ENCODE measurements at places on chromosomes 3 and 15.

GRCh38 chr15:85589851-85590250 lies 204.9 kb downstream of the KLHL25 start:
- DNase-seq, result peak; percentile 39

DNA sequence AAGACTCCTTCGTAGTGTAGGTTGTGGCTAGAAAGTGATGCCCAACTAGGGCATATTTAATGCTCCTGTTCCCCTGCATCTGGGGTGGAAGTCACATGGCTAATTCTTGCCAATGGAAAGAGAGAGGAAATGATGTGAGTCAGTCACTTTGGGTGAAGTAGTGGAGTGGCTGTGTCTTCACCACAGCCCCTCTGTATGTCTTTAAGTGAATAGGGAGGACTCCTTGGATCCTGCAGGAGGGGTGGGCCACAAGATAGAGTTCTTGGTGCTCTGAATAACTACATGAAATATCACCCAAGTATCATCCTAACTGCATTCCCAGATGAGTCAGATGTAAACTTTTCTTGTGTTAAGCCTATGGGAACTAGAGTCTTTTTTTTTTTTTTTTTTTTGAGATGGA lies 17.8 kb upstream of the MB21D2 start:
- peak; percentile 82 for DNase-seq

DNA sequence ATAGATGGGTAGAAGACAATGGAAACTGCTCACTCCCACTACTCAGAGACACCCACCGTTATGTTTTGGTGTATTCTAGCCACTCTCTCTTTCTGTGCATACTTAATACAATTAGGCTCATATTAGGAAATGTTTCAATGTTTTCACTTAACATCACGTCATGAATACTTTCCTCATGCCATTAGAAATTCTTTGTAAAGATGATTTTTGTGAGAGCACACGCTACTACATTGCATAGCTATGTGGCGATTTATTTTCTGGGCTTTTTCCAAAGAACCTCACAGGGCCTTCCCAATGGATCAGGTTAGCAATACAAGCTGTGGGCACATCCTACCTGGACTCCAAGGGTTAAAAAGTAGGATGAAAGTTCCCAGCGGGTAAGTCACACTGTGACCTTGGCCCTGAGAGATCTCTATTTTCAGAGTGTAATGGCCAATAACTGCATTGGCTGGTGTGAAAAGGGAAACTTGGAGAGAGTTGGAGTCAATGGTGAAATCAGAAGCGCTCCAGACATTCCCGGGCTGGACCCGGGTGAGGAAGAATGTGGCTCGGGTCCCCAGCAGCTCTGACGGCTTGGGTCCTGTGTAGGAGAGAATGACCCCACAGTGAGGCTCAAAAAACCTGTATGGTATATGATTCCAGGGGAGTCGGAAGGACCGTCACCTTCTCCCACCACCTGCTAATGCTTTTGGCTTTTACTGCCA lies 25.8 kb upstream of the TGM5 start:
- peak; percentile 59 for DNase-seq

DNA sequence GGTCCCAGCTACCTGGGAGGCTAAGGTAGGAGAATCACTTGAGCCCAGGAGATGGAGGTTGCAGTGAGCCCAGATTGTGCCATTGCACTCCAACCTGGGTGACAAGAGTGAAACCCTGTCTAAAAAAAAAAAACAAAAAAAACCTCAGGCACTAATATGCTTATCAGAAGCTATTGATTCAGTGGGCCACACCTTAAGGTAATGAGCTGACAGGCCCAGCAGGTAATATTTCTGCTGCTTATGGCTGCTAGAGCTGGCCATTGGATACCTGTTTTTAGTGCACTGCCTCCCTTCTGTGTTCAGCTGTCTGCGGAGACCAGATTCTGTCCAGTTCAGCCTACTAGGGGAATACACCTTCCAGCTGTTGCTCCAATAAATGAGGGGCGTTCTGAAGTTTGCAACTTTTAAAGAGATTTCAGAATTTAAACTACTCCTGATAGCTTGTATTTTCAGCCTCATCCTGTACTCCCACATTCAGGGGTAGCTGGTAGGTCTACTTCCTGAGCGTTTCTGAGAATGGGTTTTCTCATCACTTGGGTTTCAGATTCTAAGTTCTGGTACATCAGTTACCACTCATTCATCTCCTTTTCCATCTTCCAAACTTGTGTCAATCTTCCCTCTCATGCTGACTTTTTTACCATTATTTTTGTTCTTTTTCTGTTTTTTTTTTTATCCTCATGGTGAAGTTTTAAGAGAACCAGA lies 69.0 kb downstream of the ATP11B start:
- DNase-seq, result no peak

GRCh38 chr3:59235634-59236012 lies 185.8 kb upstream of the CFAP20DC start:
- DNase-seq, result no peak

DNA sequence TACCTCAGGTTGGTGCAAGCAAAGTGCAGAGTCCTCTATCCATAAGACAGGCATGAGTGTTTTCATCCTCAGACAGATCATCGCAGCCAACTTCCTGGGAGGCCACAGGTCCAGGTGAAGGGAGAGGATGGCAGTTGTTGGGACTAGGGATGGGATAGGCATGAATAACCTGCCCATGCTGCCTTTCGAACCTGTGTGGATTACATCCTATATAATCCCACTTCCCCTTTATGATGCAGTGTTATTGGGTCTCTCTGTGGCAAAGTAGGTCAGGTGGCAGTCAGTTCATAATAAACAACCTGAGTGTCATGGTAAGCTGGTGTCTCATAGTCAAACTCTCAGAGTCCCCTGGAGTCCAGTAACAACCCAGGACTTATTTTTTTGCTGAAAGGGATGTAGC lies 40.4 kb downstream of the CCR3 start:
- DNase-seq, result no peak

DNA sequence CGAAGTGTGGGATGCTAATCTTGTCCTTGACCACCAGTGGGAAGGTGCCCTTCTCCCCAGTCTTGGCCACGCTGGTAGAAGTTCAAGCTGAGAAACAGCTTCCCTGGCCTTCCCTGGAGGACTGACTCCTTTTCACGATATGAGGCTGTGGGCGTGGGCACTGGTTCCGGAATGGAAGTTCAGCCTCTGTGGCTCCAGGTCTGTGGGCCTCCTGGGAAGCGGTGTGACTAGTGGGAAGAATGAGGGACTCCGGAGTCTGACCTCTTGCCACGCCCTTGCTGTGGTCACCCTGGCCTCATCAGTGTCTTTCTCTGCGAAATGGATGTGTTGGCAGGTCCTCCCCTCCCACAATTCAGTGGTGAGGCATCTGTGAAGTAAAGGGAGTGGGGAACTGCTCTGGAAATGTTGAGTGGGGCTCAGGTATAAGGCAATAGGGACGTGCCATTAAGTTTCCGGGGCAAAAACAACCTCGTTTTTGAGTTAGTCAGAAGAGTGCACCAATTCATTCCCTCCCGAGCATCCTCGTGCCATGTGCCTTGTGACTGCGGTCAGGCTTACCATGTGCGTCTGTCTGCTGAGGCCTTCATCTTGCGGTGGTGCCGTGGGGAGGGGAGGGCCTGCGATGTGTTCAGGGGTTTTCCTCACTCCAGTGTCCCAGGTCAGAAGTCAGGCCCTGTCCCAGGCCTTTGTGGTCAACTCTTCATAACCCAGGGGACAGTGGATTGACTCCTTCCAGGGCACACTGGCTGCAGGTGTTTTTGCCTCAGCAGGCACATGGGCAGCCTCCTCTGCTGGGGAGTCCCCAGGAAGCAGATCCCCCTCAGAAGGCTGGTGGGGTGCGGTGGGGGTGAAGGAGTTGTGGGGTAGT lies 11.8 kb upstream of the SEC13 start:
- DNase-seq, result no peak

DNA sequence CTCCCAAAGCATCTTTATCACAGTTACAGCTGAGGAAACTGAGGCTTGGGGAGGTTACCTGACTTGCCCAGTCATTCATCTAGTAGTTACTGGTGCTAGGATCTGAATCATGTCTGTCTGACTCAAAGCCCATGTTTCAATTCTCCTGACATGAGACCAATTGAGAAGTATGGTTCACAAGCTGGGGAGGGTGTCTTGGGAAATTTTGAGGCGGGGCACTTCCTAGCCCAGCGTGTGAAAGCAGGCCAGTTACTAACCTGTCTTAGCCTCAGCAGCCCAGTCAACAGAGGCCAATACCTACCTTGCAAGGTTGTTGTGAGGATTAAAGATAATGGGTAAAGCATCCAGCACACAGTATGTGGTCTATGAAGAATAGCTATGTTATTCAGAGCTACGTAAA lies 37.0 kb downstream of the CLDN18 start:
- no peak for DNase-seq

DNA sequence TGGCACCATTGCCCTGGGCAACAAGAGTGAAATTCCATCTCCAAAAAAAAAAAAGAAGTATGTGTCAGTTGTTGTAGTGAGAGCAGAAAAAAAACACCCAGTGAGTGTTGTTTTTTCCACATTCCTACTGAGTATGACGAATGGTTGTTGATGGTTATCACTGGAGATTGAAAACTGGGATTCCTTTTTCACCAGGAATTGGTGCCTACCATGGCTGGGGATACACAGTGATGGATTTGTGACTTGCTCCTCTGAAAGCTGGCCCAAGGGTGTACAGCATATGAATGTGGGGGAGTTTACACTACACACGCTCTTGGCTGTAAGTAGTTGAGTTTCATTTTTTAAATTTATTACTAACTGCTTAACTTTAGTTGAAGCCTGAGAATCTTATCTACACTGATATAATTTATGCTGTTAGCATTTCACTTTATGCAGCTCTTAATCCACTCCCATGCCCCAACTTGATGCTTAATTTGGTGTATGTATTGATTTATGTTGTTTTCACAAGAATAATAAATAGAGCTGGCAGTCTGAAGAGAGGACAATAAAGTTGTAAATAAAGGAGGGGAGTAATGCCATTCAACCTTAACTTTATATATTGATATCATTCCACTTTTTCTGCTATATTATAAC lies 56.0 kb upstream of the MME start:
- peak; percentile 63 for DNase-seq

DNA sequence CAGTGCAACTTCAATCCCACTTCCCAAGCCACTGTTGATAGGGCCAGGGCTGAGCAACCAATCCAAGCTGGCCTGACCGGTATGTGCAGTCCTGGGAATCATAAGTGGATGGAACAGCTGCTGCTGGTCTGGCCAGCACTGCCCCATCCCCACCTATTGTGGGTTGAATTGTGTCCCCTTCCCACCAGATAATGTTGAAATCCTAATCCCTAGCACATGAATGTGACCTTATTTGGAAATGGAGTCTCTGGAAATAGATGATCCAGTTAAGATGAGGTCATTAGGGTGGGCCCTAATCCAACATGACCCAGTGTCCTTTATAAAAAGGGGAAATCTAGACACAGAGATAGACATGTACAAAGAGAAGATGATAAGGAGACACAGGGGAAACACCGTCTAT lies 13.7 kb upstream of the PDIA5 start:
- peak; percentile 23 for DNase-seq

DNA sequence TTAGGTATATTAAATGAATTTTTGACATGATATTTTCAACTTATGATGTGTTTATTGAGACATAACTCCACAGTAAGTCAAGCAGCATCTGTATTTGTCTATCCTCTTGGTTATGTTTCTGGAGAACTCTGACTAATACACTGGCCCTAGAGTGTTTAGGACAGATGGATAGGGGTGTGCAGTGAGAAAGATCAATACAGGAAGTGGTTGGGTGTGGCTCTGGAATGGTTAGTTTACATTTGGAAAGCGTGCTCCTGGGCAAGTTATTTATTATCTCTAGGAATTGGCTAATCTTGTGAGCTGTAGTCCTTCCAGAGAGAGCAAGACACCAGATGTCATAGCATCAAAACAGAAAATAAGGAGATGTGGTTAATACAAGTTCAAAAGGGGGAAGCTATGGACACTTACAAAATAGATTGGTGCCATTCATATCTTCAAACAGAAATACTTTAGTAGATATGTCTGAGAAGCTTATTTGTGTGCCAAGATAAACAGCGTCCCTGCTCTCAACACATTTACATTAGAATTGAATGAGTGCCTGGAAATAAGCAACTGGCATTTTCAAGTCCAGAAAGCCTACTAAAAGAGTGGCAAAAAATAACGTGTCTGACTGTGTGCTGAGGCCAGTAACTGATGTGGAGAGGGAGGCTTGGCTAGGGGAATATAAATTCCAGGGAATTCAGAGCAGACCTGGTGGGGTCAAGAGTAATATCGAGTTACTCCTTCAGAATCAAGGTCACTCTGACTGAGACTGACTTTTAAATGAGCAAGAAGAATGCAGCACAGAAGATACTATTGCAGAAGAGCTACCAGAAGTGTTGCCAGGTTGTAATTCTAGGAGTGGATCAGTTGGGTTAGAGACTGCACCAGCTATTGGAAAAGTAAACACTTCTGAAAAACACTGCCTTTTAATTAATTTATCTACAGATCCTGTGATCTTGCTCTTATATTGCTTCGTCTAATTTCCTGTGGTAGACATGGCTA lies 33.4 kb upstream of the PLAAT1 start:
- no peak for DNase-seq

- DNase-seq, result no peak
Measured at GRCh38 chr15:98330258-98330657, 318.1 kb upstream of the IGF1R start.

- no peak for DNase-seq
Measured at GRCh38 chr15:26628071-26628470, 144.8 kb downstream of the GABRB3 start.

- DNase-seq, result peak; percentile 87
Measured at GRCh38 chr15:52076889-52077781, 35.4 kb downstream of the BCL2L10 start.

DNA sequence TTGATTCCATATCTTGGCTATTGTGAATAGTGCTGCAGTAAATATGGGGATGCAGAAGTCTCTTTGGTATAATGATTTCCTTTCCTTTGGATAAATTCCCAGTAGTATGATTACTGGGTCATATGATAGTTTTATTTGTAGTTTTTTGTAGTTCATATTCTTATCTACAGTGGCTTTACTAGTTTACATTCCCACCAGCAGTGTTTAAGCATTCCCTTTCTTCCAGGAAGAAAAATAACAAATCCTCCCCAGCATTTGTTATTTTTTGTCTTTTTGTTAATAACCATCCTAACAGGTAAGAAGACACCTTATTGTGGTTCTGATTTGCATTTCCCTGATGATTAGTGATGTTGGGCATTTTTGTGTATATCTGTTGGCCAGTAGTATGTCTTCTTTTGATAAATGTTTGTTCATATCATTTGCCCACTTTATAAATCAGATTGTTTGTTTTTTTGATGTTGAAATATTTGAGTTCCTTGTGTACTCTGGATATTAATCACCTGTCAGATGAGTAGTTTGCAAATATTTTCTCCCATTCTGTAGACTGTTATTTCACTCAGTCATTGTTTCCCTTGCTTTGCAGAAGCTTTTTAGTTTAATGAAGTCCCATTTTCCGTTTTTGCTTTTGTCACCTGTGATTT lies 163.3 kb upstream of the THRB start:
- no peak for DNase-seq

- DNase-seq, result no peak
Measured at GRCh38 chr3:45773714-45774449, 22.5 kb downstream of the SLC6A20 start.
